ENCODE measurements at places on chromosomes 7 and 10. TPM values are rescaled to one million over a fixed set of nuclear protein-coding genes. Genes with fewer than 3 reads are reported as not detected.

DNA sequence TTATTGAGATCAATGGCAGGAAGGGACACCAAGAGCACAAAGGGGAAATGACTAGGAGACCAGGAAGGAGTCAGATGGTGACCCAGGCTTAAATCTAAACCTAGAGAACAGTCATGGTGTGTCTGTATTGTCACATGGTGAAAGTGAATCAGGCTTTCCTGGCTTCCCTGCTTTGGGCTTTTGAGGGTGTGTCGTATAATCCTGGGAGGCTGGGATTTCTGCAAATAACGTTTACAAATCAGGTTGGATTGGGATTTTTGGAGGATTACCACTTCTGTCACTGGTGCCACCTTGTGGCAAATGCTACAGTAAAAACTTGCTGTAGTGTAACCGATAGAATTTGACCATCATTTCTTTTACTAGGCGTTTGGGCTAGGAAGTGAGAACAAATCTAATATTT lies 502.6 kb downstream of the NRG3 start:
- no peak overlapping the region for H3K27ac ChIP-seq
- H3K27me3 ChIP-seq = no peaks in the 10 kb centered on the region
- no peaks in the 10 kb centered on the region for H3K36me3 ChIP-seq
- no peak for DNase-seq

DNA sequence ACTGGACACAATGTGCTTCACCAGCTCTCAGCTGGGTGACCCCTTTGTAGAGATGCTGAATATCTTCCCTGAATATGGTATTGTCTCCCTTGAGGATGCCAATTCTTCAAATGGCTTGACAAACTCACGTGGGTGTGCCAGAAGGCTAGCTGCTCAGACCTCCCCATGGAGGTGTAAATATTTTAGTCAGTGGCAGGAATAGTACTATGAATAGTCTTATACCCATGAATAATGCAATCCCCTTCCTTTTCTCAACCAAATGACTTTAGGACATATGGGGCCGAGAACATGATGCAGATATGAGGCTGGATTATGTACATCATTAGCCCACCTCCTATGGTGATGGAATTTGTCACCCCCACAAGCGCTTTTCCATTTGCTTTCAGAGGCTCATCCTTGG lies 401.8 kb downstream of the ADRA2A start:
- H3K27me3 ChIP-seq = peaks cover 3% of the 10 kb centered on the region
- DNase-seq = no peak
- no peak overlapping the region for H3K27ac ChIP-seq
- H3K4me3 ChIP-seq = no peak overlapping the region

DNA sequence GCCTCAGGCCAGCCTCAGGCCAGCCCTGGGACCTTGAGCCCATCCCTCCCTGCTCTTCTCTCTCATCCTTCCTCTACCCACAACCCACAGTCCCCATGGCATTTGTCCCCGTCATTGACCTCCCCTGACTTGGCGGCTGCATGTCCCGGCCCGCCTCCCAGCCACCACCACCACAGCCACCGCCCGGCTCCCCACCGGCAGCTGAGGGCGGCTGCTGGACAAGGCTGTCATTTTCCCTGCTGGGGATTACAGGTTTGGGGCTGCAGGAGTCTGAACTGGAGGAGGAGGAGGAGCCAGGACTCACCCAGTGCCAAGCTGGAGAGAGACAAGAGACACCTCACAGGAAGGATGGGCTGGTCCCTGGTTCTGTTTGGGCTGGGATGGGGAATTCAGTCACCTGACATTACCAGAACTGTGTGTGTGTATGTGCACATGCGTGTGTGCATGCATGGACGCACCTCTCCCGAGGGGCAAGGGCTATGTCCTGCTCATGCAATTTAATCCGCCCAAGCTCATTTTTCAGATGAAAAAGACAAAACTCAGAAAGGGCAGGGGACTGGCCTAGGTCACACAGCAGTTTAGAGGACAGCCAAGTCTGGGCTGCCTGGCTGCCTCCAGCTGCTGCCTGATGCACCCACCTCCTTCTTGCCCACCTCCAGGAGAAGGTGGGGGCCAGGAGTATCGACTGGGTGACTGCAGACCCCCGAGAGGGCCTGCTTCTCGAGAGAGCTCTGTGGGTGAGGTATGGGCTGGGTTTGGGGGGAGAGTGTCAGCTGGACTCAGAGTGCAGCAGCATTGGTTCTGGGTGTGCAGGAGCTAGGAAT lies 113.1 kb downstream of the ZMIZ1 start:
- H3K36me3 ChIP-seq = no peaks in the 10 kb centered on the region
- peaks cover 28% of the 10 kb centered on the region for H3K27me3 ChIP-seq
- peaks cover 62% of the 10 kb centered on the region for H3K4me1 ChIP-seq
- H3K27ac ChIP-seq = peak overlapping the region; percentile 5

- no peak overlapping the region for H3K27ac ChIP-seq
- H3K36me3 ChIP-seq = peaks cover 3% of the 10 kb centered on the region
- peaks cover 6% of the 10 kb centered on the region for H3K27me3 ChIP-seq
- DNase-seq = no peak
- no peaks in the 10 kb centered on the region for H3K4me1 ChIP-seq
- no peak overlapping the region for H3K4me3 ChIP-seq
Measured at GRCh38 chr7:69219381-69219780, 378.9 kb upstream of the AUTS2 start.

DNA sequence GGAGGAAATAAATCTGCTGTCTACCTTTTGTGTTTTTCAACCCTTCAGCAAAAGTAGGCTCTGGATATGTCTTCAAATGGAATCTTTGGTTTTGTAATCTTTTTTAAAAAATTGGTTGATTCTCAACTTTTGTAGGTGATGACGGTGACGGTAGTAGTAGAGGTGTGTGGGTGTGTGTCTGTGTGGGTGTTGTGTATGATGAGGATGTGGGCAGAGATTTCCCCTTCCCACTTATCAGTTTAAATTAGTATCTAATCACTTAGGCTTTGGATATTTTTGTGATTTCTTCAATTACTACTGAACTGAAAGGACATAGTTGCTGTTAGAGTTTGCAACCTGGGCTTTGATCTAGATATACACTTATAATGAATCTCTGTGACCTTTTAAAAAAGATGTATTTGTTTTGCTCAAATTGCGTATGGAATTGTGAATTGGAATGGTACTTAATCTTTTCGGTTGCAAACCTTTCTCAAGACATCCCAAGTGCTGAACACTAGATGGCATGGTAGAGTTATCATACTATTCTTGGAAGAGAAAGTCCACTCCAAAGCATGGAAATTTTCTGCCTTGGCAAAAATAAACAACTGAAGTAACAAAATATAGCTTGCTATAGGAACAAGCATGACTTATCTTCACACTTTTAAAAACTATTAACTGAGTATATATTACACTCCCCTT lies 51.9 kb upstream of the A1CF start:
- no peaks in the 10 kb centered on the region for H3K27me3 ChIP-seq
- H3K27ac ChIP-seq = no peak overlapping the region
- H3K4me1 ChIP-seq = no peaks in the 10 kb centered on the region

- peaks cover 6% of the 10 kb centered on the region for H3K4me1 ChIP-seq
- no peak overlapping the region for H3K4me3 ChIP-seq
- peaks cover 2% of the 10 kb centered on the region for H3K27me3 ChIP-seq
- no peak for DNase-seq
- H3K36me3 ChIP-seq = no peaks in the 10 kb centered on the region
Measured at GRCh38 chr7:103702454-103702853, 256.4 kb upstream of the SLC26A5 start.

- no peaks in the 10 kb centered on the region for H3K36me3 ChIP-seq
- H3K27ac ChIP-seq = no peak overlapping the region
- H3K27me3 ChIP-seq = no peaks in the 10 kb centered on the region
- no peak for DNase-seq
- H3K4me1 ChIP-seq = peaks cover 13% of the 10 kb centered on the region
Measured at GRCh38 chr7:11060893-11061292, 87.2 kb downstream of the PHF14 start.

- DNase-seq = peak; percentile 58
- peaks cover 28% of the 10 kb centered on the region for H3K4me1 ChIP-seq
- H3K27ac ChIP-seq = peak overlapping the region; percentile 99
- peak overlapping the region; percentile 93 for H3K4me3 ChIP-seq
Measured at GRCh38 chr7:149791-150636, 42.4 kb upstream of the FAM20C start.

Gene CCDC126
- 17.4 TPM for total RNA-seq

Gene TRIM50
- total RNA-seq = not detected
